Kasumi-1 (cell line): ENCODE measurements at places on chromosomes 1 and 21.

- DNase-seq = no peak
Measured at GRCh38 chr1:82086739-82087138, 286.0 kb downstream of the ADGRL2 start.

DNA sequence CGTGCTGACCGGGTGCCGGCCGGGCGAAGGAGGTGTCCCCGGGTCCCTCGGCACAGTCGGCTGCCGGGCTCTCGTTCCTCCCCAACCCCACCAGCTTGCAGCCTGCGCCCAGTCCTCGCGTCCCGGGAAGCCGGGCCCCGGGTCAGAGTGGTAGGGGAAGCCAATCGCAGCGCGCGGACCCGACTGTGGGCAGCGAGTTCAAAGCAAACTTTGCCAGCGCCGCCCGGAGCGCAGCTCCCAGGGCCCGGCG is 328 bp downstream of the MYCL start:
- no peak for DNase-seq

DNA sequence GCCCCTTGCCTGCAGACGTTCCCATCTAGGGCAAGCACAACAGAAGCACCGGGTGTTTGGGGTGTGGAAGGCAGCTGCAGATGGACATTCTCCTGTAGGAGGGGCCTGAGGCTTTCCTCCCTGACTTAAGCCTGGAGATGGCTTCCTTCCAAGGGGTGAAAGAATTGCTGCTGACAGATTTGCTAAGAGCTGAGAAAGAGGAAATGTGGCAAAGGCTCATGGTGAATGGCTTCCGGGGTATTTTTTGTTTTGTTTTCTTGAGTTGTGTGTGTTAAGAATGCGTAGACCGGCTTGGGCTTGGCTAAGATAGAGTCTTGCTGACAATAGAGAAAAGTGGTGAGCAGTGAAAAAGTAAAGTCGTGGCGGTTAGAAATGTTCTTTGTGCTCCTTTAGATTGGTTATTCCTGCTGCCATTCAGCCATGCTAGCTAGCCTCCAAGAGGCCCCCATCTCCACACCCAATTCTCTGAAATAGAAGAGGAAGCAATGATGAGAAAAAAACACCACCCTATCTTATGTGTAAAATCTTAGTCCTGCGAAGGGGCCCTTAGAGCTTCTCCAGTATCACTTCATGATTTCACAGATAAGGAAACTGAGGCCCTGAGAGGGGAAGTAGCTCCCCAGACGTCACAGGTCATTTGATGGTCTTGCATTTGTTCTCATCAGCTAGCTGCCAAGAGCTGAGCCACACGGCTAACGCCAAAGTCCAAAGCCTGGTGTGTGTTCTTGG is 36.9 kb downstream of the EIF2D start:
- DNase-seq = peak; percentile 97

DNA sequence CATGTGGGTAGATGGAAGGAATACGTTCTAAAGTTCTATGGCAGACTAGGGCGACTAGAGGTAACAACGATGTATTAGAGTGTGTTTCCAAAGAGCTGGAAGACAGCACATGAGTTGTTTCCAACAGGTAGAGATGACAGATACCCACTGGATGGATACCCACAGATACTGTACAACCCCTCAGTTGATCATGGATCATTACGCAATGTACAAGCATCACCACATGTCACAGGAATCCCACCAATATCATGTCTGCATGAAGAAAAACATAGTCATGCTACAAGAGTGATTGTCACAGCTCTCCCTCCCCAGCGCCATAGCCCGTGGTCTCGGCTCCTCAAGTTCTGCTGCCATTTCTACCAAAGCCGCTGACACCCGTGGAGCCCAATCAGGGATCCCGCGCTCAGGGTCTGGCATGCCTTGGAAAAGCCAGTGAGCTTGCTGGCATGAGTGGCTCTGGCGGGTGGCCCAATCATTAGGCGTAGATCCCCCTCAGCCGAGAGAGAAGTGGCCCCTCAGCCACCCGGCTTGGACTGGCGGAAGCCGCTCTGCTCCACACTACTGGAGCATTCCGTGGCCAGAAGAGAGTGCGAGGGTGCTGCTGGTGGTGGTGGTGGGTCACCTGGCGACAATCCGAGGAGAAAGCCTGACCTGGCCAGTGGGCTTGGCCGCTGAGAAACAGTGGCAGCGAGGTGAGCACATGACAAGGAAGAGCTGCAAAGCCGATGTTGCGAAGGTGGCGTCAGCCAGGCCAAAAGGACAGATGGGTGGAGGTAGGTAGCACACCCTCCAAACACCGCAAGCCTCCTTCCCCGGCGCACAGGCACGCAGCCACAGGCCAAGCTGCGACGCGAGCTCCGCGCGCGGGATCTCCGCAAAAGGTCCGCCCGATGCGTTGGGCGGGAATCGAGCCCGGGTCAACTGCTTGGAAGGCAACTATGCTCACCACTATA is 65.7 kb upstream of the FCGR2A start:
- no peak for DNase-seq

DNA sequence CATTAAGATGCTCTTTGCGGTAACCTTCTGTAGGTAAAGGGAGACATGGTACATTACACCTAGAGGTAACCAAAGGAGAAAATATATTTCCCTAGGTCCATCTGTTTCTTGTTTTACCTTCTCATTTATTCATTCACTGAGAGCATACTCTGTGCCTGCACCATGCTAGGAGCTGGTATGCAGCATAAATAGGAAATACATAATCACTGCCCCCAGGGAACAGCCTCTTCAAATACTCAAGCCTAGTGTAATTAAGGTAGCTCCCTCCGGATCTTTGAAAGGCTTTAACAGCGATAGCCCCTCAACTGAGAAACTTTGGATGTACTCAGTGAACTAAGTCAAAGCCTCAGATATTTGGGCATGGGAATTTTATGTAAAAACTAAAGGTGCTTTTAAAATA is 123.6 kb downstream of the GABPA start:
- DNase-seq = no peak

- no peak for DNase-seq
Measured at GRCh38 chr1:154094411-154094810, 60.5 kb downstream of the NUP210L start.

DNA sequence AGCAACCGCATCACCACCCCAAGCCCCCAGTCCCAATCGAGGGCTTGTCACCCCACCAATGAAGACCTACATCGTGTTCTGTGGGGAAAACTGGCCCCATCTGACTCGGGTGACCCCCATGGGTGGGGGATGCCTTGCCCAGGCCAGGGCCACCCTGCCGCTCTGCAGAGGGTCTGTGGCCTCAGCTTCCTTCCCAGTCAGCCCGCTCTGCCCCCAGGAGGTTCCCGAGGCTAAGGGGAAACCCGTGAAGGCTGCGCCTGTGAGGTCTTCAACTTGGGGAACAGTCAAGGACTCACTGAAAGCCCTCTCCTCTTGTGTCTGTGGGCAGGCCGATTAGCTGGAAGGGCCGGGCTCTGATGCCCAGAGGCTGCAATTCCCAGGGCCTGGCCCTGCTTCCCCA is 2.0 kb downstream of the SRARP start:
- DNase-seq = no peak

GRCh38 chr1:214694769-214695168 is 91.8 kb downstream of the CENPF start:
- no peak for DNase-seq

GRCh38 chr1:41656068-41656467 is 171.6 kb upstream of the EDN2 start:
- DNase-seq = peak; percentile 58

DNA sequence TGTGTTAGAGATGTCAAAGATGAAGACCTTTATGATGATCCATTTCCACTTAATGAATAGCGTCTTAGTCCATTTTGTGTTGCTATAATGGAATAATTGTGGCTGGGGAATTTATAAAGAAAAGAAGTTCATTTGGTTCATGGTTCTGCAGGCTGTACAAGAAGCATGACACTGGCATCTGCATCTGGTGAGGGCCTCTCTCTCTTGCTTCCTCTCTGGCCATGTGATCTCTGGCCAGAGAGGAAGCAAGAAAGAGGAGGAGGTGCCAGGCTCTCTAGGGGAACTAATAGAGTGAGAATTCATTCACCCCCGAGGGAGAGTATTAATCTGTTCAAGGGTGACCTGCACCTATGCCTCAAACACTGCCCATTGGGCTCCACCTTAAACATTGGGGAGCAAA is 242.8 kb downstream of the DISC1 start:
- DNase-seq = peak; percentile 75

- DNase-seq = no peak
Measured at GRCh38 chr21:15436031-15436430, 293.8 kb upstream of the USP25 start.

GRCh38 chr21:43667191-43667904 is 8.0 kb downstream of the RRP1B start:
- DNase-seq = no peak
